K562 (cell line): ENCODE measurements at places on chromosomes 16 and 17.

DNA sequence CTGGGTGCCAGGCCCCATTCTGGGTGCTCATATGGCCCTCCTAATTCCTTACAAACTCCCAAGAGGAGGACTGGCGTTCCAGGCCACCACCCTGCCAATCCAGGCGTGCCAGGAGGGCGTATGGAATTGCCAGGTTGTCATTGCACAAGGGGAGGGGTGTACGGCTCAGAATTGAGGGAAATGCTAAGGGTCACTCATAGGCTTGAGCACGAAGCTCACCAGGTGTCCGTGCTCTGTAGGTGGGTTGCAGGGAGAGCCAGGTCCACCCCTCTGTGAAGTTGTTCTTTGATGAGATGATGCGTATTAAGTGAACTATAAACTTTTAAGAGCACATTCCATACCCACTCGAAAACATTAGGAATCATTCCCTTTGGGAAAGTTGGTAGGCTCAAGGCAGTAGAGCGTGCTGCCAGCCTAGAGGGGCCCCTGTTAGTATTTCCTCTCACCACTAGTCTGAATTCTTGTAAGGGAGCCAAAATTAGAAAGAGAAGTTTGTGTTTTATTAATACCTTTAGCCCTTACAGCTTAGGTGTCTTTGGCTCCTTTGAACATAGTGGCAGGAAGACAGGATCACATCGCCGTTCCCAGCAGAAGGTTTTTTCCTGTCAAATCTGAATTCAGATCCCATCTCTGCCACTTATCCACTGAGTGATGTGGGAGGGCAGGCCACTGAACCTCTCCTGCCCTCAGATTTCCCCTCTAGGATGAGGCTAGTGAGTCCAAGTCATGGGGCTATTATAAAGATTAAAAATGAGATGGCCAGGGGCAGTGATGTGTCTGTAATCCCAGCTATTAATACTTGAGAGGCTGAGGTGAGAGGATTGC, 38.7 kb upstream of the NFAT5 start:
- H3K4me1 ChIP-seq, result peaks cover 16% of the 10 kb centered on the region
- H3K36me3 ChIP-seq, result no peaks in the 10 kb centered on the region
- H3K4me3 ChIP-seq, result no peak overlapping the region
- no peak for DNase-seq
- H3K27ac ChIP-seq, result no peak overlapping the region

DNA sequence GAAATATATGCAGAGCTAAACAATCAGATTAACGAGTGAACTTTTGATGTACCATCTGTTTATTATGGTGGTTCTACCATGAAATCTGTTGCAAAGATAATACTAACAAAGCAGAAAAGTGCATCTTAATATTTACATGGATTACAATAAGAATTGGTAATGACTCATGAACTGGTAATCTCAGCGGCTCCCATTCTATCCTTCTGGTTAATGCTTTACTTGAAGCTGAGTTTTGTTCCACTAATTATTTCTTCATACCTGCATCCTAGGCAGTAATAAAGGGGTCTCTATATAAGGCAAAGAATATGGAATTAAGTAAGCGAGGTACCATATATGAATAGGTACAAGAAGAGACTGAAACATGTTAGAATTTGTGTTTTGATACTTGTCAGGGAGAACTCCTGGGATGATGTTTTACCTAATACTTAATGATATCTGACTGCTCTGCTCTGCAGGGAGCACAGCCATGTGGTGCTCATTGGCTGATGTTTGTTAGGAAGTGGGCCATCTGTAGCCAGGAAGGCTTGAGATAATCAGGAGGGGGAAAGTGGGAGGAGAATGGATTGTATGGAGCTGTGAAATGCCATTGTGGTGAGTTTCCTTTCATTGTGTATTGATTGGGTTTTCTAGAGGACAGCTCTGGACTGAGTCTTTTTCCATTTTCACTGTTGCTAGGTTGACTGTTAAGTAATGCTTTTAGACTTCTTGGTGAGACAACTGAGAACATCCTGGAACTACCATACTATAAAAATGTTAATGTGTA, 52.6 kb downstream of the MAP2K6 start:
- H3K27me3 ChIP-seq, result peaks cover 3% of the 10 kb centered on the region; the same call in 1 of the 2 replicates
- no peaks in the 10 kb centered on the region for H3K36me3 ChIP-seq
- no peak overlapping the region for H3K27ac ChIP-seq
- H3K4me3 ChIP-seq, result no peak overlapping the region

GRCh38 chr17:37725601-37726146, 19.2 kb downstream of the HNF1B start:
- H3K27ac ChIP-seq, result no peak overlapping the region
- peaks cover 76% of the 10 kb centered on the region for H3K27me3 ChIP-seq
- DNase-seq, result no peak
- H3K36me3 ChIP-seq, result no peaks in the 10 kb centered on the region
- H3K4me3 ChIP-seq, result no peak overlapping the region

DNA sequence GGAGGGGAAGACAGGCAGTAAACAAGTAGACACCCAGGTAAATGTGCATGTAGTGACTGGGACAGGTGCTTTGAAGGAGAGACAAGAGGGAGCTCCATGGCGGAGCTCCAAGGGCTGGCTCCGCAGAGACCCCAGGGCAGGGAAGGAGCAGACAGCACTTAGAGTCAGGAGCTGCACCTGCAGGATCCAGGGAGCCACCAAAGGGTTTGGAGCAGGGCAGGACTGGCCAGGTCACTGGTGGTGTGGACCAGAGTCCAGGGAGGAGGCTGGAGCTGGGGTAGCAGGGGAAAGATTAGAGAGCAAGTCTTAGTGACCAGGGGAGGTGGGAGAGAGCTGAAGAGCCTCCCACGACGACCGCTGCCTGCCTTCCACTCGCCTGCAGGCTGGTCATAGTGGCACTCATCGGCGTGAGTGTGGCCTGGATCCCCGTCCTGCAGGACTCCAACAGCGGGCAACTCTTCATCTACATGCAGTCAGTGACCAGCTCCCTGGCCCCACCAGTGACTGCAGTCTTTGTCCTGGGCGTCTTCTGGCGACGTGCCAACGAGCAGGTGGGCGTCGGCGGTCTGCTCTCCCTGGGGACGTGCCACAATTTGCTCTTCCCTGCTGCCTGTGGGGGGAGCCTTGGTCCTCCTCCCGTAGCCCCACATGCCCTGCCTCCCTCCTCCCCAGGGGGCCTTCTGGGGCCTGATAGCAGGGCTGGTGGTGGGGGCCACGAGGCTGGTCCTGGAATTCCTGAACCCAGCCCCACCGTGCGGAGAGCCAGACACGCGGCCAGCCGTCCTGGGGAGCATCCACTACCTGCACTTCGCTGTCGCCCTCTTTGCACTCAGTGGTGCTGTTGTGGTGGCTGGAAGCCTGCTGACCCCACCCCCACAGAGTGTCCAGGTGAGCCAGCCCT, 14.7 kb upstream of the FAM83G start:
- peaks cover 9% of the 10 kb centered on the region; the same call in 2 of the 3 replicates for H3K4me1 ChIP-seq
- no peaks in the 10 kb centered on the region for H3K27me3 ChIP-seq
- no peaks in the 10 kb centered on the region for H3K36me3 ChIP-seq

DNA sequence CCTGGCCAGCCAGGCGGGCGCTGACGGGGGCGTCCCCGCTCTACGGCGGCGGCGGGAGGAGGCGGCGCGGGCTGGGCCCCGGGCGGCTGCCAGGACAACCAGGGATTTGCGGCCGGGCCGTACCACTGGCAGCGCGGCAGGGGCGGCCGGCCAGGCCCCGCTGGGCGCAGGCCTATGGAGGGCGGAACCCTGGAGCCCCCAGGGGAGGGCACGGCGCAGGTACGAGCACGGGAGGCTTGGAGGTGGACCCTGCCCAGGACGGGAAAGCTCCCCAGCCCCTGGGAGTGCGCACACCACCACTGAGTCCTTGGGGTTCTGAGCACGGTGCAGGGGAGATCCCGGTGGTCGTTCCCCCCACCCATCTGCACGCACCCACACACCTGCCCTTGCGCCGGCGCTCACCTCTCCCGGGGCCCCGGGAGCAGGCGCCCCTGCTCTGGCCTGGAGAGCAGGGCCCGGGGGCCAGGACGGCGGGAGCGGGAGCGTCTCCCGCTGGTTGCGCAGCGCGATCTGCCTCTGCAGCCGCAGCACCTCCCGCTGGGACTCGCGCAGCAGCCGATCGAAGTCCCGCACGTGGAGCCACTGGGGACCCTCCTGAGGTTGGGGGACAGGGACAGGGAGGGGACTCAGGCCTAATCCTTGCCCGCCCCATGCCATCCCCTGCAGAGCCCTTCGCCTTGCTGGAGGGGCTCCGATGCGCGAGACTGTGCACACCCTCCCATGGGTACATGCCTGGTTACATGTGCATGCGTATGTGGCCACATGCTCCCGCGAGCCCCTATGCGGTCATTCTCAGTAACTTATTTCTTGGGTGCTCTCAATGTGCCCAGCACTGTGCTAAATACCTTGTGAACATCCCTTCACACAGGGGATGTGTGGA, 3.9 kb downstream of the TSPOAP1 start:
- H3K4me3 ChIP-seq, result no peak overlapping the region
- DNase-seq, result no peak
- H3K27me3 ChIP-seq, result no peaks in the 10 kb centered on the region
- no peak overlapping the region for H3K27ac ChIP-seq
- peaks cover 1% of the 10 kb centered on the region; the same call in 2 of the 3 replicates for H3K36me3 ChIP-seq

DNA sequence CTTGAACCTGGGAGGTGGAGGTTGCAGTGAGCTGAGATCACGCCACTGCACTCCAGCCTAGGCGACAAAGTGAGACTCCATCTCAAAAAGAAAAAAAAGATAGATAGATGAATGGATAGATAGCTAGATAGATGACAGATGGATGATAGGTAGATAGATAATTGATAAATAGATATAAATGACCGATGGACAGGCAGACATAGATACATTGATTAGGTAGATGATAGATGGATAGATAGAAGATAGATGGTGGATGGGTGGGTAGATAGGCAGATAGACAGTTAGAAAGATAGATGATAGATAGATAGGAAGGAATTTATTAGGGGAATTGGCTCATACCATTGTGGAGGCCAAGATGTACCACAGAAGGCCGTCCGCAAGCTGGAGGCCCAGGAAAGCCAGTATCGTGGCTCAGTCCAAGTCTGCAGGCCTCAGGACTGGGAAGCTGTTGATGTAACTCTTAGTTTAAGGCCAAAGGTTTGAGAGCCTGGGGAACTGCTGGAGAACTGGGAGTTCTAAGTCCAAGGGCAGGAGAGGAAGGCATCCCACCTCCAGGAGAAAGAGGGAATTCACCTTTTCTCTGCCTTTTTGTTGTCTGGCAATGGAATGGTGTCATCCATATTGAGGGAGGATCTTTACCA, 156.1 kb downstream of the SEC14L1 start:
- H3K27me3 ChIP-seq, result peaks cover 11% of the 10 kb centered on the region; the same call in 1 of the 2 replicates
- peaks cover 4% of the 10 kb centered on the region; the same call in 1 of the 2 replicates for H3K4me1 ChIP-seq
- no peak for DNase-seq

GRCh38 chr17:30377574-30378240, 1.0 kb upstream of the CPD start:
- H3K4me1 ChIP-seq, result peaks cover 33% of the 10 kb centered on the region
- no peaks in the 10 kb centered on the region for H3K36me3 ChIP-seq
- no peak overlapping the region for H3K4me3 ChIP-seq
- no peaks in the 10 kb centered on the region for H3K27me3 ChIP-seq
- no peak overlapping the region for H3K27ac ChIP-seq

GRCh38 chr16:64234200-64234599, 887.7 kb downstream of the CDH11 start:
- no peaks in the 10 kb centered on the region for H3K27me3 ChIP-seq
- no peaks in the 10 kb centered on the region for H3K4me1 ChIP-seq
- H3K4me3 ChIP-seq, result no peak overlapping the region
- no peaks in the 10 kb centered on the region for H3K36me3 ChIP-seq
- H3K27ac ChIP-seq, result no peak overlapping the region
- DNase-seq, result no peak

DNA sequence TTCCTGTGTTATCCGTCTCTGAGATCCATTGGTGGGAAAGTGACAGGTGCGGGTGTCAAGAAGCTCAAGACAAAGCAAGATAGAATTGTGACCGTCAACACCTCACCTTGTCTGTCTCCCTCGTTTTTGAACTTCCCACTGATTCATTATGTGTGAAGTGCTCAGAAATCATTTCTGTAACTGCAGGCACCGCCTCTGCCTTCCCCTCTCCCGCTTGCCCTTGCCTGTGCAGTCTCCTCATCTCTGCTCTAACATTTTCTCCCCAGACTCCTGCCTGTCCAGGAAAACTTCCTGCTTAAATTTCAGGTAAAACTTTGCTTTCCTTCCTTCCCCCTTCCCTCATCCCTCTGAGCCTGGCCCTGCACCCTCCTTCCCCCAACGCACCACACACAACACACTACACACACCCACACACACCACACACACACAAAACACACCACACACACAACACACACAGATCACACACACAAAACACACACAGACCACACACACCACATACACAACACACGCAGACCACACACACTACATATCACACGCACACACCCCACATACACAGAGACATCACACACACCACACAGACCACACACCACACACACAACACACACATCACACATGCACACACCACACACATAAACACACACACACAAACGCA, 25.7 kb downstream of the CALB2 start:
- DNase-seq, result no peak
- H3K27ac ChIP-seq, result no peak overlapping the region
- H3K4me3 ChIP-seq, result no peak overlapping the region

- H3K27ac ChIP-seq, result no peak overlapping the region
- H3K36me3 ChIP-seq, result no peaks in the 10 kb centered on the region
- H3K4me3 ChIP-seq, result no peak overlapping the region
- no peak for DNase-seq
- H3K4me1 ChIP-seq, result no peaks in the 10 kb centered on the region
- H3K27me3 ChIP-seq, result no peaks in the 10 kb centered on the region
These were observed 37.7 kb downstream of the BAHCC1 start for GRCh38 chr17:81432941-81433340.

DNA sequence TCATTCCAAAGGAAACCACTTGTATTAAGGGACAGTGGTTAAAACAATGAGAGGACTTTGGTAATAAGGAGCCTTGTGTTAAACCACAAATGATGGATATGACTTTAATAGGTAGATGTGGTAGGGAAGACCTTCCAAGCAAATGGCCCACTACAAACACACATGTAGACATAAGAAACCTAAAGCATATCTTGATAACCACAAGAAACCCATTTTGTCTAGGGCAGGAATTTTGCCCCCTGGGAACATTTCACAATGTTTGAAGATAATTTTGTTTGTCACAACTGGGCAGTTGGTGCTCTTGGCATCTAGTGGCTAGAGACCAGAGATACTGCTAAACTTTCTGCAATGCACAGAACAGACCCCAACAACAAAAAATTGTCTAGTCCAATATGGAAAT, 25.8 kb downstream of the KCNJ2 start:
- no peak for DNase-seq
- no peaks in the 10 kb centered on the region for H3K36me3 ChIP-seq
- no peak overlapping the region for H3K4me3 ChIP-seq
- no peak overlapping the region for H3K27ac ChIP-seq
- no peaks in the 10 kb centered on the region for H3K4me1 ChIP-seq
